ENCODE measurements at places on chromosomes 12 and 14. TPM values are rescaled to one million over a fixed set of nuclear protein-coding genes. Genes with fewer than 3 reads are reported as not detected.

The ADAM21 gene
- not detected for total RNA-seq

The RNFT2 gene
- total RNA-seq, result 10.5 TPM

The KRT6C gene
- total RNA-seq, result not detected

The A2M gene
- 1.00 TPM for total RNA-seq

The GMFB gene
- 65.5 TPM for total RNA-seq

The GDF3 gene
- 0.41 TPM for total RNA-seq

The ALDH1L2 gene
- total RNA-seq, result 20.3 TPM

The AKAP6 gene
- 3.4 TPM for total RNA-seq

The MYH6 gene
- not detected for total RNA-seq

The NEUROD4 gene
- total RNA-seq, result not detected

The ADCY4 gene
- total RNA-seq, result 0.57 TPM

The RNASE1 gene
- 1.5 TPM for total RNA-seq

The LALBA gene
- not detected for total RNA-seq

The AP5M1 gene
- 39.4 TPM for total RNA-seq

The PMEL gene
- total RNA-seq, result 7.8 TPM

The MVK gene
- total RNA-seq, result 28.9 TPM

The COX8C gene
- total RNA-seq, result not detected

The FAIM2 gene
- total RNA-seq, result 0.07 TPM

The PCED1B gene
- total RNA-seq, result 7.0 TPM

The TAS2R9 gene
- total RNA-seq, result not detected

The ANKRD33 gene
- total RNA-seq, result not detected

The KRT77 gene
- not detected for total RNA-seq

The CEP170B gene
- total RNA-seq, result 32.0 TPM

The DCN gene
- total RNA-seq, result not detected

The KCNC2 gene
- total RNA-seq, result not detected

The EIF2S3B gene
- 1.1 TPM for total RNA-seq

The FZD10 gene
- 0.09 TPM for total RNA-seq
